ENCODE measurements at places on chromosomes 3 and 15. TPM values are rescaled to one million over a fixed set of nuclear protein-coding genes. Genes with fewer than 3 reads are reported as not detected.

Gene ZNF80
- not detected for total RNA-seq

Gene SH2D7
- not detected for total RNA-seq

Gene SLC9A9
- 41.1 TPM for total RNA-seq

Gene TTC23
- 22.7 TPM for total RNA-seq

Gene MANF
- 14.1 TPM for total RNA-seq

Gene LRRIQ4
- 0.38 TPM for total RNA-seq
